RCC 7860 (cell line): ENCODE measurements at places on chromosomes 3 and 15.
A peak's percentile ranks its signal among the peaks of the same experiment; 100 is the strongest.

GRCh38 chr3:62169906-62170660 is 203.3 kb downstream of the FEZF2 start:
- DNase-seq, result peak; percentile 20

- DNase-seq, result peak; percentile 24
These were observed 54.6 kb downstream of the LPP start for GRCh38 chr3:188208516-188208981.

- no peak for DNase-seq
These were observed 60.4 kb upstream of the CD96 start for GRCh38 chr3:111481551-111481950.

DNA sequence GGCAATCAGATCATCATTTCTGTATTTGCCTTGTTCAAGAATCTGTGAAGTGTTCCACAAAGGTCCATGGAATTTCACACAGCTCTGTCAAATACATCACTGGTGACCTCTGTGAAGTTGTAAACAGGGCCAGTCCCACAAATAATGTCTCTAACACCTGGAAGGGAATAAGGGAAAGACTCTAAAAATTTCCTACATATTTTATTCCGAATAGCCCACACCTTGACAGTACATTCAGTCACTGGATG is at the start of gene C3orf49:
Gene C3orf49 (plus strand): TSS at position 149 of the 248 bp plus-strand sequence. CDS start 173 bp downstream, outside the sequence.
- no peak for DNase-seq

- no peak for DNase-seq
These were observed 74.6 kb downstream of the TGFBR2 start for GRCh38 chr3:30680789-30681648.

DNA sequence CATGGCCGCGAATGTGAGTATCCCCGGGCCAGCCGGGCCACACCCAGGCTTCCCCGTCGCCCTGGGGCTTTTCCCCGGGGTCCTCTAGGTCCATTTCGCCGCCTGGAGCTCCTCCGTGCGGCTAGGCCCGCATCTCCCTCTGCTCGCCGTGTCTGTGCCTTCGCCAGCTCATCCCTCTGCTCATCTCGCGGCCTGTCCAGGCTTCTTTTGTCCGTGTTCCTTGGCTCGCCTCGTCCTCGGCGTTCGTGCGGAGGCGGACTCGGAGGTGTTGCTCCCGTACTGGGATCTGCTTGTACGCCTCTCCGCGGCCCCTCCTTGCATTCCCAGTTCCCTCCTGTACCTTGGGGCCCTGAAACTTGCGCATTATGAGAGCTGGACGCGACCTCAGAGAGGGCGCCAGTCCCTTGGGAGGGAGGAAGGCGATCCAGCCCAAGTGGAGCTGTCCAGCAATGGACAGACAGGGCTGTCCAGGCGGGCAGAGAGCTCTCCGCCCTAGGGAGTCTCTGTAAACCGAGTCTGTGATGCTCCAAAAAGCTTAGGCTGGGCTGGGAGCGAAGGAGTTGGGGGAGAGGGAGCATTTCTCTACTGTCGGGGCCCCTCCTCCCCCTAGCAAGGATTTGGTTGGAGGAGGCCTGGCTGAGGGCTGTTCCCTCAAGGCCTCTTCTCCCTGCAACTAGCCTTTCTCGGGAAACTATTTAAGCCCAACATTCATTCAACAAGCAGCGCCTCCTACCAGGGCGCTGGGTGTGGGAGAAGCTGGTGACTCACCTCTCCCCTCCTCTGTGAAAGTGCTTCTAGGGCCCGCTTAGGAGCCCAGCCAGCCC is 553 bp downstream of the TMEM43 start:
- DNase-seq, result peak; percentile 81

GRCh38 chr3:177378168-177378567 is 180.9 kb upstream of the TBL1XR1 start:
- no peak for DNase-seq

- DNase-seq, result no peak
These were observed 58.0 kb upstream of the TEX9 start for GRCh38 chr15:56307180-56307579.

GRCh38 chr3:131658771-131659170 is 156.0 kb upstream of the MRPL3 start:
- DNase-seq, result no peak

DNA sequence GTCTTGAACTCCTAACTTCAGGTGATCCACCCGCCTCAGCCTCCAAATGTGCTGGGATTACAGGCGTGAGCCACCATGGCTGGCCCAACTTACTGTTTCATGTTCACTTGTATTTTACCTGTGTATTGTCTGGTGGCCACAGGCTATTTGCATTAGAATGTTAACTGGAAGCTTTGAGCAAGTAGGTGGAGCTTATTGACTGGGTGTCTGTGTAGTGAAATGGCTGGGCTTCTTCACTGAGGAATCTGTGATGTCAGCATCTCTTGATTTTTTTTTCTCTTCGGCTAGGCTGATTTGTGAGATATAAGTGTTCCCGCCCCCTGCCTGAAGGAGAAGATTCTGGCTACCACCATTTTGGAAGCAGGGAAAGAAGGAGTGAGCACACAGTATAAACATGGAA is 237.8 kb upstream of the PEX5L start:
- no peak for DNase-seq

DNA sequence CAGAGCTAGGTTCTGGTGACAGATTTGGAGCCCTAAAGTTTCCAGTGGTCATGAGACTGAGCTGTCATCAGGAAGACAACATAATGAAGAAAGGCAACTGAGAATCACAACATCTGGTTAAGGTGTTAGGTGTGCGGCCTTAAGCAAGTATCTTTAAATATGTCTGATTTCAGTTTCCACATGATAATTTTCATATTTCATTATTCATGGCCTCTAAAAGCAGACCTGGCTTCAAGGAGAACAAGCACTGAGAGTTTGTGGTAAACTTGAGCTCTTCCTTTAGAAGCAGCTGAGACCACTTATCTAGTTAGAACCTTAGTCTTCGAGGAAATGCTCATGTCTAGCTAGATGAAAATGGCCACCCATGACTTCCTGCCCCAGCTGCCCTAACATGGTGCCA is 25.7 kb upstream of the MYLK start:
- DNase-seq, result no peak

GRCh38 chr3:141346007-141346406 is 22.3 kb upstream of the ZBTB38 start:
- DNase-seq, result no peak

DNA sequence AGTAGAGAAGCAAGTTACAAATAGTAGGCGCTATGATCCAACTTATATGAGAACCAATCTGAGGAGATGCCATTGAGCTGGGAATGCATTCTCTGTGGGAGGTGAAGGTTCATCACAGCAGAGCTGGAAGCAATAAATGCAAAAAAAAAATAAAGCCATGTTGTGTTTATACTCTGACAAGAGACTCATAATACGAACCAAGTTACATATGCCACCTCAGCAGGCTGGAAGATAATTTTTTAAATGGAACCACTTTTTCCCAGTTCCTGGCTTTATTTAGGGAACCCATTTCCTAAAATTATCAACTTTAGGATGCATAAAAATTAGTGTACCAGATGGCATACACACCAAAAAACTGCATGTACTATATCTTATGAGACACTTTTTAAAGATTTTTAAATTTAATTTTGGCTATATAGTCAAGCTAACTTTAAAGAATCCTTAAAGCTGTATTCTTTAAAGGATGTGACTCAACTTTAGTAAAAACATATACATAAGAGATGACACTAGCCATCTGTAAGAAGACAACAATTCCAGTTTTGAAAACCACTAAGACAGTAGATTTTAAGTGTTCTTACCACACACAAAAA is 23.6 kb upstream of the SETMAR start:
- no peak for DNase-seq

DNA sequence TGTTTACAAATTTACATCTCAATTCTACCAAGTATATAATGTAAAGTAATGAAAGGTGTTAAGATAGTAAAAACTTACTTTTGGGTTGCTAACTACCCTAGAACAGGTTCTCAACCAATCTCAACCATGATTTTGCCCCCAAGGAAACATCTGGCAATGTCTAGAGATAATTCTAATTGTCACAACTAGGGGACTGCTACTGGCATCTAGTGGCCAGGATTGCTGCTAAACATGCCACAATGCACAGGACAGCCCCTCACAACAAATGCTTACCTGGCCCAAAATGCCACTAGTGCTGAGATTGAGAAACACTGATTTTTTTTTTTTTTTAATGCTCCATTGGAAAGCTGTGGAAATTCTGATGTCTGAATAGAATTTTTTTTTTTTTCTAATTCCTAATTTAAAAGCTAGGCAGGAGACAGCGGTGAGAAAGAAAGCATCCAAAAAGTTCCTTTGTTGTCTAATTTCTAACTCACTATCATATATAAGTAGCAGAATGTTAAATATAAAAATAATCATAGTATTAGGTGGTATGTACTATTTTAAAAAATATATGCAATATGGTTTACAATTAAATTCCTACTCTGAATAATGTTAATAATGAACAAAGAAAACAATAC is 81.5 kb downstream of the TJP1 start:
- no peak for DNase-seq

DNA sequence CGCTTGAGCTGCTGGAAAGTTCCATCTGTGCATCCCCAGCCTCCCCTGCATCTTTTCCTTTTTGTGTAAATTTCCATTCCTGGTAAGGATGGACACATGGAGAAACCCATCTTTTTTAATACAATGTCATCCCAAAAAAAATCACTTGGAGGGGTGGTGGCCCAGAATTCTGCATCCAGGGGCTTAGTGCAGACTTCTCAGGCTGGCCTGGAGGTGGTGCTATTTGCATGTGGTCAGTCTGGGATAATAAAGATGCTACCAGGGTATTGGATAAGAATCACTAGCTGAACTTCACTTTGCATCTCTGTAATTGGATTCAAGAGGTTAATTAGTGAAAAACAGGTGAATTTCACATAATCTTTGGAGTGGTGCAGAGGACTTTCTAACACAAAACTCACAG is 1.8 kb upstream of the ZSCAN2 start:
- DNase-seq, result peak; percentile 44

DNA sequence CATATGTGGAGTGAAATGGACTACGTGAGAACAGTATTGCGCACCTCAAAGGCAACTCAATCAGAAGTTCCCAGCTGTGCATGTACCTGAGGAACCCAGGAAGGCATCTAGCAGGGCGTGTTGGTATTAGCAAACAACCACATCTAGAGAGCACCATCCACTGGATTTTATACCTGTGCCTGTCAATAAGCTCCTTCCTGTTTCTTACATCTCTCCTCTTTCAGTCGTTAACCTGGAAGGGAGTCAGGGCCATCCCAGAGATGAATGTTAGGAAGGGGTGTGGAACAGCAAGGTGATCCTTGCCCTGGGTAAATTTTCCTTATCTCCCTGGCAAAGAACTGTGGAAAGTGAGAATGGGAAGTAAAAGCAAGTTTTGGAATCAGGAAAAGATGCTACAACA is 29.6 kb upstream of the CHMP2B start:
- no peak for DNase-seq

DNA sequence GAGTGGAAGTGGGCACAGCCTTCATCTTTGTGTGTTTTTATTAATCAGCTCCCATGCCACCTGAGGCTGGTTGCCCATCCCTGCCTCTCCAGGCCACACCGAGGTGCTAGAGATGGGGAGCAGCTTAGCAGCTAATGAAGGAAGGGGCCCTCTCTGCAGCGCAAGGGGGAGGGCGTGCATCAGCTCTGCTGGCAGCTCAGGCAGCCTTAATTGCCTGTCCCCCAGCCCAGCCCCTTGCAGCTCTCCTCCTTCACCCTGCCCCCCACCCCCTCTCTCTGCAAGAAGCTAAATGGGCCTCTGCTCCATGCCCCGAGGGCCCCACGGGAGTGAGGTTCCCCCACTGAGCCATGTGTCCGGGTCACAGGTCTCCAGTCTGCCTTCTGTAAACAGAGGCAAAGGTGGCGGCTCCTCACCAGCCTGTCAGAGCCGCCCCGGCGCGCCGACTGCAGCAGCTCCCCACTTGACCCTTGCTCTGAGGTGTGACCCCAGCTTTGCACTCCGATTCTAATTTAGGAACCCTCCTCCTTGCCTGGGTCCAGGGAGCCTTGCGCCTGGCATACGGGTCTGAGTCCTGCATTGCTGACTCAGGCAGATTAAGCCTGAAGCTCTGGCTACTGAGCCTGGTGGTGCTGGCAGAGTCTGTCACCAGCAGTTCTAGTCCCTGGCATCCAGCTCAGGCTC is 27.9 kb upstream of the NTRK3 start:
- DNase-seq, result no peak

GRCh38 chr3:123201557-123202427 is at the start of gene SEC22A:
SEC22A (plus strand) TSS chr3:123201943; CDS start chr3:123209218, 7,275 bp downstream.
- peak; percentile 82 for DNase-seq

DNA sequence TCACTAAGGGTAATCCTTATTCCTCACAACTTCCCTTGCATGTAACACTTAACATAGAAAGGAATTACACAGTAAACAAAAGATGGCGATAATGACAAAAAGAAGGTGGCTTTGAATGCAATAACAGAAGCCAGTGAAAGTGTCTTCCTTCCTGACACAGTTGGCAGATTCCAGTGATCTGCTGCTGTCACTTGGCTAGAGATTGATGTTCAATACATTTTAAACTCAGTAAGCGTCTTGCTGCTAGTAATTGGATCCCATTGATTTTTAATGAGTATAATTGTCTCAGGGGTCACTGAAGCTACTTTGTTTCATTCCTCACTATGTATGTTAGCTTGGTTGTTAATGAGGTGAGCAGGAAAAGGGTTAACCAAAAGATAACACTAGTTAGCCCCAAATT is 692.7 kb downstream of the NTRK3 start:
- DNase-seq, result no peak

- no peak for DNase-seq
These were observed 131.1 kb downstream of the XXYLT1 start for GRCh38 chr3:195139876-195140240.

DNA sequence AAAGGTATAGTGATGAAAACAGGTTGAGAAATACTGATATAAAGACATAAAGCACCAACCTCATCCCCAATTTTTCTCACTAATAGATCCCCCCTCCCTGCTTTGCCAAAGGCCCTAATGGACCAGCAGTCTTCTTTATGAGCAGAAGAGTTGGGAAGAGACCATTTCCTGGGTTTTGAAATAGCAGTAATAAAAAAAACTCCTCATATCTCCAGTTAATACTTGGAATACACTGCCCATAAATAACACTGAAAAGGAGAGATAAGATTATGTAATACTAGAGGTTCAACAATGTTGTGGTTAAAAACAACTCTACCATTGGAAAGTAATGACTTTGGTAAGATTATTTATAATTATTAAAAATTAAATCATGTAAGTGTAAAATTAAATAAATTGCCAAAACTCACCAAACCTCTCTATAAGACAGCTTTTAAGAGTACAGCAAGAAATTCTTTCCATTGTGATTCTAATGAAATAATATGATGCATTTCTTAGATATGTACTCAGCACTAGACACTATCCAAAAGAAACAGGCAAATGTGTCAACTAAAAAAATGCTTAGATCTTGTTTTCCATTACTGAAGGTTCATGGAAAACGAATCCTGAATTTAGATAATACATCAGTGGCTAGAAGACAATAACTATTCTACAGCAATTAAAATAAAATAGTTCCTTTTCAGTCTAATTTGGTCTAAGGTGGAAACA is 88.2 kb downstream of the FAIM start:
- no peak for DNase-seq

DNA sequence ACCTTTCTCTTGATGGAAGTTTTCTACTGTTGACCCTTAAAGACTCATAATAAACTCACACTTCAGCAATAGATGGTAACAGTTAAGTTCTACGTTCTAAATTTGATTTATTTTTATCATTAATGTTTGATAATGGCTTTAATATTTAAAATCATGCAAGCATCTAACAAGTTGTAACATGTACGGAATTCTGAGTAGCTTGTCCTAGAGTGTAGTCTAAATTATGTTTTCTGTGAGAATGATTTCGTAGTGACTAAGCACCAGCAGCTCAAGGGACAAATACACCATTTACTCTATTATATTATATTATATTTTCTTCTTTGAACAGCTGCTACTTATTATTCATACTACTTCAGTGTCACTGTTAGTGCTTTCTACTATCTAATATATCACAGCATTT is 345.6 kb downstream of the NLGN1 start:
- no peak for DNase-seq

GRCh38 chr15:45133561-45133920 is 3.7 kb downstream of the DUOX1 start:
- no peak for DNase-seq
